ENCODE measurements at places on chromosomes 12 and 14.

- DNase-seq, result no peak
- peaks cover 13% of the 10 kb centered on the region for H3K27me3 ChIP-seq
- H3K27ac ChIP-seq, result no peak overlapping the region
- no peak overlapping the region for H3K4me3 ChIP-seq
These were observed 770.7 kb downstream of the BCL11B start for GRCh38 chr14:98501335-98501734.

DNA sequence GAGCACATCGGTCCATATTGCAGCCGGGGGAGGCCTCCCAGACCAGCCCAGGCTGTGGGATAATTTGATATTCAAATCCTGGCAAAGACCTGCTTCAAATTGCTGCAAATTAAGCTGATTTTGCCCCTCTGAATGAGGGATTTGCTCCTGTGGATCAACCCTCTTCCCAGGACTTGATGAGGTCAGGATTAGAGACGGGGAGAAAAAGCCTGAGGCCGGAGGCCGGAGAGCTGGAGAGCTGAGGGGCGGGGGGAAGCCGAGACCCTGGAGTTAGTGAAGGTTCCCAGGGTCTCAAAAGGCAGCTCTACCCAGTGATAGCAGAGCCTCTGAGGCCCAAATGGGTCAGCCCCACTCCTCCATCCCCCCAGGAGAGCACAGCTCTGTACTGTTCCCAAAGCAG, 17.5 kb upstream of the VSX2 start:
- H3K27me3 ChIP-seq, result peaks cover 71% of the 10 kb centered on the region
- no peak overlapping the region for H3K27ac ChIP-seq
- H3K4me1 ChIP-seq, result no peaks in the 10 kb centered on the region
- H3K36me3 ChIP-seq, result no peaks in the 10 kb centered on the region

GRCh38 chr12:67829896-67830295, 159.4 kb upstream of the IFNG-AS1 start:
- no peaks in the 10 kb centered on the region for H3K36me3 ChIP-seq
- no peak for DNase-seq
- no peak overlapping the region for H3K4me3 ChIP-seq
- H3K4me1 ChIP-seq, result peaks cover 17% of the 10 kb centered on the region
- no peaks in the 10 kb centered on the region for H3K27me3 ChIP-seq

GRCh38 chr12:16531621-16532020, 74.3 kb downstream of the LMO3 start:
- H3K4me3 ChIP-seq, result no peak overlapping the region
- no peak overlapping the region for H3K27ac ChIP-seq
- no peak for DNase-seq

DNA sequence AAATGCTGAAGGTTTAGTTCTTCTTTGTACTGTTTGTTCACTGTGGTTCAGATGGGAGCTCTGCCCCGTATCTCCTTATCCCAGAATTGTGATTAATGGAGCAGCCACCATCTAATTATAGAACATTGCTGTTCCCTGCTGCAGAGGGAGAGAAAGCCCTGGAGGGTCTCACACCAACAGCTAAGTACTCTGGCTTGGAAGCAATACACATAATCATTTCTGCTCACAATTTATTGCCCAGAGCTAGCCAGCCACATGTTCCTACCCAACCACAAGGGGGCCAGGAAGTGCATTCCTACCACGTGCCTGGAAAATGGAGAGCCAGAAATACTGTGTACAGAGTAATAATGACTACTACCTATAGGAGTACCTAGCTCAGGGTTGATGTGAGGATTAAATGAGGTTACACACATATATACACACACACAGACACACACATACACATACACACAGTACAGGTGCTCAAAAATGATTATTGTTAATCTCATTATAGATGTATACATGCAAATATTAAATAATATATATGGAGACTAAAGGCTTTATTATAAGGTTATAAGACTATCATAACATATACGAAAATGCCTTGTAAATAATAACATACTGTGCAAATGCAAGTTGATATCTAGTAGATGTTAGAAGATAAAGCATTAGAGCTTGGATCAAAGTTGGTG, 22.3 kb downstream of the MSRB3 start:
- peak overlapping the region; percentile 67 for H3K27ac ChIP-seq
- peaks cover 5% of the 10 kb centered on the region for H3K36me3 ChIP-seq
- peak; percentile 12 for DNase-seq
- peaks cover 24% of the 10 kb centered on the region for H3K4me1 ChIP-seq
- H3K4me3 ChIP-seq, result no peak overlapping the region

GRCh38 chr14:83294941-83295340, 1761.3 kb upstream of the SEL1L start:
- H3K36me3 ChIP-seq, result no peaks in the 10 kb centered on the region
- no peaks in the 10 kb centered on the region for H3K27me3 ChIP-seq
- no peak for DNase-seq
- H3K27ac ChIP-seq, result no peak overlapping the region

DNA sequence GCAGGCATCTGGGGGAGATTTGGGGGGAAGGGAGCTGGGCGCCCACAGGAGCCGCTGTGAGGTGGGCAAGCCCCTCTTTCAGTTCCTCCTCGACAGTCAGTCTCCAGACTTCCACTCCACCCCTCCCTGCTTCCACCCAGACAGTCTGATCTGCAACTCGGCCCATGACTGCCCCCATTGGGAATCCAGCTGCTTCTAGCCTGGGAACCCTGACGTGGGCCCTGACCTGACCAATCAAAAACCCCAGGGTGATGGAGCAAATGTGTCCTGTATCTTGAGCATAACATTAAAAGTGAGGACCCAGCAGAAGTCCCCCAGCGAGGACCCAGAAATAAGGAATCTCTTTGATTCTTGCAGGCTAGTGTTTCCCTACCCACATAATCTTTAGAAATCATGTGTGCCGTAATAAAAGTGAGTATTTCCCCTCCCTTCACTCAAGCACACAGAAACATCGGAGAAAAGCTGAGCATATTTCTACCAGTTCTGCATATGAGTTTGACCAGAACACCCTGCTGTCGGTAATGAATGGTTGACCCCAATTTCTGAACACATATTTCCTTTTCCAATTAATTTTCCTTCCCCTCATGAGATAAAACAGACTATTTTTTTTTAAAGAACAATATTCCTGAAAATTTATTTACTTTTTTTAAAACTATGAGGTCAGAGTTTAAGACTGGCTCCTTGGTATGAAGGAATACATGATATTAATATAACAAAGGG, 6.4 kb downstream of the SSH1 start:
- no peak overlapping the region for H3K27ac ChIP-seq
- H3K4me3 ChIP-seq, result no peak overlapping the region
- peaks cover 43% of the 10 kb centered on the region for H3K4me1 ChIP-seq
- peaks cover 84% of the 10 kb centered on the region for H3K36me3 ChIP-seq

- peaks cover 17% of the 10 kb centered on the region for H3K4me1 ChIP-seq
- no peak overlapping the region for H3K4me3 ChIP-seq
- H3K36me3 ChIP-seq, result no peaks in the 10 kb centered on the region
- DNase-seq, result no peak
These were observed 125.0 kb upstream of the MYF6 start for GRCh38 chr12:80582431-80582830.

DNA sequence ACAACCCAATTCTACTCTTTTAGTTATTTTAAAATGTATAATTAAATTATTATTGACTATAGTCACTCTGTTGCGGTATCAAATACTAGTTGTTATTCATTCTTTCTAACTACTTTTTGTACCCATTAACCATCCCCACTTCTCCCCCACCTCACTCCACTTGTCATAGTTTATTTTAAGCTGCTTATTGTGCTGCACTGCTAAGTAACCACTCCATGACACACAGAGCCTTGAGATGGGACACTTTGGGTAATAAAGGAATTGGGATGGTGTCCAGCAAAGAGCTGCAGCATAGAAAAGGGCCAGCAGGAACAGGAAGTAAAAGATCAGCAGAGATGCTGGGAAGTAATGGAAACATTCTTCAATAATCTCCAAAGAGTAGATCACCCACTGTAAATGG, 123.0 kb downstream of the RPS29 start:
- no peak overlapping the region for H3K4me3 ChIP-seq
- no peak overlapping the region for H3K27ac ChIP-seq
- H3K27me3 ChIP-seq, result no peaks in the 10 kb centered on the region
- DNase-seq, result no peak
- no peaks in the 10 kb centered on the region for H3K4me1 ChIP-seq

GRCh38 chr12:70908978-70909377, 11.6 kb downstream of the PTPRR start:
- H3K4me1 ChIP-seq, result no peaks in the 10 kb centered on the region
- no peak overlapping the region for H3K27ac ChIP-seq
- H3K4me3 ChIP-seq, result no peak overlapping the region

DNA sequence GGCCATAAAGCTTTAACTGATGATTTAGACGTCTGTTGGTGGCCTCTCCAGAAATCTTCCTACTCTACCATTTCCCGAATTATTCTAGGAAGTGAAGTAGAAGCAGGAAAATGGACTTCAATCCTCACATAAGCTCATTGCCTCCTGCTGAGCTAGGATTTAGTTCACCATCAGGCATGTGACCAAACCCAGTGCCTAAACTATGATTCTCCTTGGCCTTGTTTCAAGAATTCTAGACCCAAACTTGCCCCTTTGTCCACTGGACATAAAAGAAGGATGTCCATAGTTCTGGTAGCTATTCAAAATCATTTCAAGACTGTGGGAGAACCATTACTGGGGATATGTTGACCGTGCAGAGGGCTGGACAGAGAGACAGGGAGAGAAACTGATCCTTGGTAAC, 105.8 kb downstream of the C12orf50 start:
- no peaks in the 10 kb centered on the region for H3K27me3 ChIP-seq
- H3K4me1 ChIP-seq, result peaks cover 14% of the 10 kb centered on the region
- no peak for DNase-seq
- no peak overlapping the region for H3K4me3 ChIP-seq
- no peak overlapping the region for H3K27ac ChIP-seq

DNA sequence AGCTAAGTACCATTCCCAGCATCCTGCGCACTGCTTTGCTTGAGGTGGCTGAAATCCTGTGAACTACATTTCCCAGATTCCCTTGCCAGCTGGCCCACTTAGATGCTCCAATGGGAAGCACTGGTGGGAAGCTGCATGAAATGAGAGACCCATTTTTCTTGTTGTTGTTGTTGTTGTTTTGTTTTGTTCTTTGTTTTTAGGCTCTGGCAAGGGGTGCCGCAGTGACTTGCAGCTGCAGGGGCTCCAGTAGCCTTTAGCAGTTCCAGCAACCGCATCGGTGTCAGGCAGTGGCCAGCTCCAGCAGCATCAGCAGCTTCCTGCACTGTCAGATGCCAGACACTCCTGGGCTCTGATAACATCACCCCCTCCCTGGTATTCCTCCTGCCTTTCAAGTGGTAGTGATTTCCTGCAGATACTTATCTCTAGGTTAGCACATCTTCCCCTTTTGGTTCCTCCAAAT, 8.8 kb upstream of the EGLN3 start:
- no peak overlapping the region for H3K4me3 ChIP-seq
- no peak for DNase-seq
- no peaks in the 10 kb centered on the region for H3K27me3 ChIP-seq

All from nephron progenitor cell (in vitro differentiated cells).